ENCODE measurements at places on chromosomes 2 and 18.

DNA sequence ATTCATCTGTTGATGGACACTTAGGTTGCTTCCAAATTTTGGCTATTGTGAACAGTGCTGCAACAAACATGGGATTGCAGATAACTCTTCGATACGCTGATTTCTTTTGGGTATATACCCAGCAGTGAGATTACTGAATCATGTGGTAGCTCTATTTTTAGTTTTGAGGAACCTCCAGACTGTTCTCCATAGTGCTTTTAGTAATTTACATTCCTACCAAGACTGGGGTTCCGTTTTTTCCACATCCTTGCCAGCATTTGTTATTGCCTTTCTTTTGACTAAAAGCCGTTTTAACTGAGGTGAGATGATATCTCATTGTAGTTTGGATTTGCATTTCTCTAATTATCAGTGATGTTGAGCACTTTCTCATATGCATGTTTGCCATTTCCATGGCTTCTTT, 200.3 kb downstream of the MBD5 start:
- DNase-seq, result no peak

DNA sequence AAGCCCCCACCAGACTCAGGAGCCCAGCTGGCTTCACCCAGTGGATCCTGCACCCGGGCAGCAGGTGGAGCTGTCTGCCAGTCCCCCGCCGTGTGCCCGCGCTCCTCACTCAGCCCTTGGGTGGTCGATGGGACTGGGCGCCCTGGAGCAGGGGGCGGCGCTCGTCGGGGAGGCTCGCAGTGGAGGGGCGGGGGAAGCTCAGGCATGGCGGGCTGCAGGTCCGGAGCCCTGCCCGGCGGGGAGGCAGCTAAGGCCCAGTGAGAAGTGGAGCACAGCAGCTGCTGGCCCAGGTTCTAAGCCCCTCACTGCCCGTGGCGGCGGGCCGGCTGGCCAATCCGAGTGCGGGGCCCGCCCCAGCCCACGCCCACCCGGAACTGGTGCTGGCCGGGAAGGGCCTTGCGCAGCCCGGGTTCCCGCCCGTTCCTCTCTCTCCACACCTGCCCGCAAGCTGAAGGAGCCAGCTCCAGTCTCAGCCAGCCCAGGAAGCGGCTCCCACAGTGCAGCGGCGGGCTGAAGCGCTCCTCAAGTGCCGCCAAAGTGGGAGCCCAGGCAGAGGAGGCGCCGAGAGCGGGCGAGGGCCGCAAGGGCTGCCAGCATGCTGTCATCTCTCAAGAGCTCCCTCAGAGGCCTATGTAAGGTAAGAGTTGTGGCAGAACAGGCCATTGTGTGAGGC, 1307.8 kb upstream of the TMEFF2 start:
- DNase-seq, result no peak

GRCh38 chr2:233115741-233116140, 55.6 kb downstream of the INPP5D start:
- DNase-seq, result no peak

DNA sequence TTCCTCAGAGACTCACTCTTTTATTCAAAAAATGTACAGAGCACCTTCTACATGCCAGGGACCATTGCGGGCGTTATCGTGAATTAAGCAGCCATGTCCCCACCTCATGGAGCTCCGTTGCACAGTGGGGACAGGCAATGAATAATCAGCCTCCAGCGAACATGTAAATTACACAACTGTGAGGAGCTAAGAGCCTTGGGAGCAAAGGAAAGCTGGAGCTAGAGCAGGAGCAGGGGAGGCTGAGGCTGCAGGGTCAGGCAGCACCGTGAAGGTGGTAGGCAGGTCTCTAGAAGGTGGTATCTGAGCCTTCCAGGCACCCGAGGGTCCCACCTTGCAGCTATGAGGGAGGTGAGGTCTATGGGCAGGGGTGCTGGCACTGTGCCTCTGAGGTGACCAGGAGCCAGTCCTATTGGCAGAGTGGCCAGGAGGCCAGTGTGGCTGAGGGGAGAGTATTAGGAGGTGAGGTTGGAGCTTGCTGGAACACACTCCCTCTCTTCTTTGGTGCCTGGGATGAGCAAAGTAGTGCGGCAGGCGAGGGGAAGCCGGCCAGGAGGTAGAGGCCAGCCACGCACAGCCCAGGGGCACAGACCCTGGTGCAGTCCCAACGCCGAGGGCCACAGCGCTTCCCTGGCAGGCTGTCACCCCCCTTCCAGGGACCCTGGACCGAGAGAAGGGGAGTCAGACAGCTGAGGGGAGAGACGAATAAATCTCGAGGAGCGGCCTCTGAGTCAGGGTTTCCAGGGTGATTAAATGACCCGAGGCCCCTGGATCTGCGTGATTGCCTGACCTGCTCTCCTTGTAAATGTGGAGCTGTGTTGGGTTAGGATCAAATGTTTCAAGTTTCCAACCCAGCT, 167.3 kb downstream of the SEPTIN10 start:
- no peak for DNase-seq

GRCh38 chr18:35494251-35495220, 3.2 kb downstream of the INO80C start:
- DNase-seq, result no peak

GRCh38 chr2:44045061-44045460, 49.3 kb upstream of the LRPPRC start:
- DNase-seq, result no peak

GRCh38 chr18:60838677-60839076, 466.1 kb upstream of the MC4R start:
- DNase-seq, result no peak

DNA sequence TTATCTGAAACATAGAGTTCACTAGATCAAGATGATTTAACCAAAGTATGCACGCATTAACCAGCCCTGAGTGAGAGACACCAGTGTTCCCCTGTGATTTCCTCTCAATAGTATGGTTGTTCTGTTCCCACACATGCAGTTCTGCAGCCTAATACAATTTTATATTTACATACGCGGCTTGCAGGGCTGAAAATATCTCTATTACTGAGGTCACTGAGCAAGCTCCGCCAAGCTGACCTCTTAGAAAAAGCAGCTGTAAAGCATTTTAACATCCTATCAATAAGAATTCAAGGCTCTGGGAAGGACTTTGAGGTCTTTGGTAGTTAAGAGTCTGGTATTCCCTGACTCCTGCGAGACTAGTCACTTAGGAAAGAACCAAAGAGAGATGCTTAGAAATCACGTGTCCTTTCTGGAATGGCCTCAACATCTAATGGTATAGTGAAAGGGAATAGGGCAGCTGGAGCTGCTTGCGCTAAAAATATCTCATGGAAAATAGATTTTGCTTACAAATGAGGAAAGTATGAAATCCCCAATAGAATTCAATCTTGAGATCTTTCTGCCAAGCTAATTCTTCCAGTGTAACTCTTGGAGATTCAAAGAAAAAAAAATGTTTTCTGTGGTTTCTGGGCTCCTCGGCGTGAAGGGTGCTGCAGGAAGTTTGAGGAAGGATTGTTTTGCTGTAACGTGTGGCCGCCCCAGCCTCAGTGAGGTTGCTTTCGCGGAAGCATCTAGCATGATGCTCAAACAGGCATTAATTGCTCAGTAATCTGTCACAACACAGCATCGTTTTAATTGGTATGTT, 59.2 kb downstream of the DOCK10 start:
- DNase-seq, result peak; percentile 37

DNA sequence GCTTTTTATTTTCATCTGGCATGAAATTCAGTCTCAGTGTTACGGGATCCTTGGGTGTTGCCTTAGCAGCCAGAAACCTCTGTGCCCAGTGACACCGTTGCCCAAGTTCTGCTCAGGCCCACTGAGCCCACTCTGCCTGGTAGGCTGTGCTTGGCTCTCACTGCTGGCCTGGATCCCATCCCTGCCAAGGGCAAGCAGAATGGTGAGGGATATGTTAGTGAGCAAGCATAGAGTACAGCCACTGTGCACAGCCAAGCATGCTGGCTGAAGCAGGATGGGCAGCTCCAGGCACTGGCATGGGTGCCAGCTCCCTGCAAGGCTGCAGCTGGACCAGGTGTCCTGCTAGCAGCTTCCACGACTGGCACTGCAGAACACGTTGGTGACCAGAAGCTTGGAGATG, 194.7 kb upstream of the TFPI start:
- DNase-seq, result no peak

DNA sequence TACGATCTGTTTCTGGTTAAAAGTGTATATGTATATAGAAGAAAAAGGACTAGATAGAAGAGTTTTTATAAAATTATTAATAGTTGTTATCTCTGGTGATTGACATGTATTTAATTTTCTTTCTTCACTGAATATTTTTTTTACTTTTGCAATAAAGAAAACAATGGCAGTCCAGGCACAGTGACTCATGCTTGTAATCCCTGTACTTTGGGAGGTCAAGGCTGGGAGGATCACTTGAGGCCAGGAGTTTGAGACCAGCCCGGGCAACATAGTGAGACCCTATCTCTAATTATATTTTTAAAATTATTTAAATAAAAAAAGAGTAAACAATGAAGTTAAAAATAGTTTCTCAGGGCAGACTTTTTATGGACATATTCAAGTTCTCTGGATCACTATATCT, 114.7 kb downstream of the FAM117B start:
- DNase-seq, result no peak

GRCh38 chr2:239943991-239944631, 81.0 kb downstream of the NDUFA10 start:
- peak; percentile 14 for DNase-seq

- DNase-seq, result no peak
These were observed 11.4 kb downstream of the TMEFF2 start for GRCh38 chr2:192183296-192183695.

- DNase-seq, result no peak
These were observed 98.2 kb downstream of the ZNF516 start for GRCh38 chr18:76396792-76397191.

DNA sequence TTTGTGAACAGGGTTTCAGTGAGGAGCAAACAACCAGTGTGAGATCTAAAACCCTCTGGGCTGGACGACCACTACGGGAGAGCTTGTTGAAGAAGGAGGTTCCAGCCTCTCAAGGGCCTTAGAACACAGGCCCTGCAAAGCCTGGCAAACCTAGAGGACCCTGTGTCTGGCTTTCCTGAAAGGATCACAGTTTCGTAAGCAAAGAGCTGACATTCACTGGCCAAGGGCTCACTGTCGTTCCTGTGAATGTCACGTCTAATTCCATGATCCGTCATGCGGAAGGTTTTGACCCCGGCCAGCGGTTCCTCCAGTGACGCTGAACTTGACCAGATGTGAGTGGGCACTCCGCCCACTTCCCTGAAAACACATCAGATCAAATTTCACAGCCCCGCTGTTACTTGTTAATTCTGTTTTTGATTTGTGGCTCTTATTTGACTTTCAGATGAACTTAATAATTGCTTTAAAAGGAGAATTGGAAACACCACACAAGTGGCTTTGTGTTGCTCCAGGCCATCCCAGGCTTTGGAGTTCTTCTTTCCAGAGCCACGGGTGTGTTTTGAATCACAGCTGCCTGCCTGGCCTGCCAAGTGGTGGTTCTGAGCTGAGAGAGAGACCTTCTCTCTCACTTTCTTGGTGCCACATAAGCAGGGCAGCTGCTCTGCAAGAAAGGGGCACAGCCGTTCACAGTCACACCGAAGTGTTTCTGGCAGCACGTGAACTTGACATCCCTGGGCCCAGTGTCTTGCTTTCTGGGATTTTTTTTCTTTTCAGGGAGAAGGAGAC, 308.4 kb downstream of the NDUFA10 start:
- no peak for DNase-seq

GRCh38 chr2:234044157-234044556, 6.3 kb upstream of the SPP2 start:
- no peak for DNase-seq

Measured in activated CD8-positive, alpha-beta memory T cell treated with anti-CD3 and anti-CD28 coated beads, Interleukin-2, amount 50 U/mL, for 4 hours (primary cell).